ENCODE measurements at places on chromosomes 6 and 20.

GRCh38 chr6:116745176-116745575 is 20.3 kb downstream of the FAM162B start:
- DNase-seq = no peak

- no peak for DNase-seq
These were observed 295.9 kb downstream of the NKAIN2 start for GRCh38 chr6:124099520-124099919.

- no peak for DNase-seq
These were observed 159.7 kb downstream of the TMEM242 start for GRCh38 chr6:157163434-157164159.

- DNase-seq = no peak
These were observed 979 bp upstream of the SOD2 start for GRCh38 chr6:159693894-159694545.

DNA sequence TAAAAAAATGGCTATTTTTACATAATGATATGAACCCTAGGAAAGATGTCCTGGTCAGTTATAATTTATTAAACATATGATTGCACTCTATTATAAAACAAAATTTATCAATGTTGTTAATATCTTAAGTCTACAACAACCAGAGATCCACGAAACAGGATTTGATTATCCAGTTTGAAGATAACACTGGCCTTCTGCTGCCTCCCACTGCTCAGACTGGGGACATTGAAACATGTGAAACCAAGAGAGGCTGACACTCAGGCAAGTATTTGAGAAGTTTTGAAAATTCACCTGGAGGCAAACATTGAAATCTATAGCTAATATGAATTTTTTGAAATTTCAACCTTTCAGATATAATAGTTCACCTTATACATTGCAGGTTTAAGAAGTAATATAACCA is 219.3 kb upstream of the HSF2 start:
- DNase-seq = no peak
